ENCODE measurements at places on chromosomes 4 and X.

DNA sequence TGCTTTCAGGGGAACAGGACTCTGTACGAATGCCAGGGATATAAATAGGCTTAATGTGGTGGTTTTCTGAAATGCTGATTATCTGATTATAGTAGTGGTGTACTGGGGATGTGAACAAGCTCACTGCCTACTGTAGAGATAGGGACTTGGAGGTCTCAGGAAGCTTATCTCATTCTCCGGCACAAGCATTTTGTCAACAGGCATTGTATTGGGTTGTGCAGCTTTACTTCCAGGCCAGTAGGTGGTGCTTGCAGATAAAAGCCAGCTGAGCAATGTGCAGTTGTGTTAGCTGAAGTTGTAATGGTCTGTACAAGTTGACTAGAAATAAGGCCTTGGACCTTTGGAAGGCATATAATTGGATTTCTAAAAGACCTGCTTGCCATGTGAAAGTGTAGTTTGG is 49.5 kb upstream of the TMLHE start:
- DNase-seq = no peak

- DNase-seq = no peak
Measured at GRCh38 chrX:72330131-72330530, 24.4 kb upstream of the CITED1 start.

DNA sequence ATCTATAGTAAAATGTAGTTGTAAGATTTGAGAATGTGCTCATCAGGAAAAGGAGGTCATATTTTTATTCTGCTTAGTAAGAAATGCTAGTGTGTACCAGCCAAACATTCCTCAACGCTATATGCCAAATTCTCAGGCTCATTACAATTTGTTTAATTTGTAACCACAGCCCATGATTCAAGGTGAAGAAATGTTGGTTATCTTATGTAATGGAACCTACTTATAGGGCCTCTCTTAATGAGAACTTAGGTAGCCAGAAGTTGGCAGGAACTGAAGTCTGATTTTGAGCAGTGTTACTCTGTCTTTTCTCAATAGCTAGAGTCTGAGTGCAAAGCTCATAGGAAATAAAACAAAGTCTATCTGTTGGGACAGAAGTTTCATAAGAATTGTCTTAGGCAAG is 595.0 kb downstream of the GLUD2 start:
- DNase-seq = no peak

DNA sequence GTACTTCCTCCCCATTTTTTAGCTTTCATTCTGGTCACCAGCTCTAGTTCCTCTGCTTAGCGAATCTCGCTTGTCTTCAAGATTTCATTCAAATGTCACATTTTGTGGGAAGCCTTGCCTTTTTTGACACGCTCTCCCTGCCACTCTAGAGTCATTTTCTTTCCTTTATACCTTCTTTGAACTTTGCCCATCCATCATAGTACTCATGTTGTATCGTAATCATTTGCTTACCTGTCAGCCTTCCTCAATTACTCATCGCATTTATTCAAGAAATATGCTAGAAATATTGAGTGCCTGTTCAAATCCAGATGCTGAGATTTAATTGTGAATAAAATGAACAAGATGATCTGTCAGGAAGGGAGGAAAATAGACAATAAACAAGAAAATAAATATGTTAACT is 21.8 kb downstream of the TSPAN7 start:
- DNase-seq = no peak

- DNase-seq = no peak
Measured at GRCh38 chrX:21779095-21779494, 21.2 kb upstream of the SMPX start.

GRCh38 chr4:117968606-117969005 is 65.7 kb upstream of the NDST3 start:
- no peak for DNase-seq

DNA sequence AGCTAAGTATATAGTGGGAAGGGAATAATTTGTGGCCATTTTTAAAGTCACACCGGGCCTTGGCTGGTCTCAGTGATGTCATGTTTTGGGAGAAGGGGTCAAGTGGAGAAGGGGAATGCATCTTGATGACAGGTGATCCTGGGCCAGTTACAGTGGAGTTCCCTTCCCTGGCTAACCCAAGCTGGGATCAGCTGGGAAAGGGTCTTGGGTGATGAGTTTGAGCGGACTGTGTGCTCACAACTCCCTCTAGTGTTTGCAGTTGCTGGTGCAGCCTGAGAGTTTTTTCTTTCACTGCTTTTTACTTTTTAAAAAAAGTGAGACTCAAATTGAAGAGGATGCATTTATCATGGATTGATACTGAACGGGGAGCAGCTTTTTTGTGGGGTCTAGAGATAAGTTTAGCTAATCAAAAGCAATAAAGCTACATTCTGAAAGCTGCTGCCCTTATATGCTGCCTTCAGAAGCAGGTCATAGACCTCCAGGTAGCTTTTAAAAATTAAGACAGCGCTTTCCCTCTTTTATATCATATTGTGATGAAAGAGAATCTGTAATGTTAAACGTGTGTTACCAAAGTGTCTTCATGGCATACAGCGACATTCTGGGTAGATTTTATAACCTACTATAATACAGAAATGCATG is 164.7 kb downstream of the DCLK2 start:
- no peak for DNase-seq

GRCh38 chr4:163590103-163590502 is 95.6 kb downstream of the TMA16 start:
- no peak for DNase-seq
